ENCODE measurements at places on chromosomes 2 and 18. TPM values are rescaled to one million over a fixed set of nuclear protein-coding genes. Genes with fewer than 3 reads are reported as not detected.

DNA sequence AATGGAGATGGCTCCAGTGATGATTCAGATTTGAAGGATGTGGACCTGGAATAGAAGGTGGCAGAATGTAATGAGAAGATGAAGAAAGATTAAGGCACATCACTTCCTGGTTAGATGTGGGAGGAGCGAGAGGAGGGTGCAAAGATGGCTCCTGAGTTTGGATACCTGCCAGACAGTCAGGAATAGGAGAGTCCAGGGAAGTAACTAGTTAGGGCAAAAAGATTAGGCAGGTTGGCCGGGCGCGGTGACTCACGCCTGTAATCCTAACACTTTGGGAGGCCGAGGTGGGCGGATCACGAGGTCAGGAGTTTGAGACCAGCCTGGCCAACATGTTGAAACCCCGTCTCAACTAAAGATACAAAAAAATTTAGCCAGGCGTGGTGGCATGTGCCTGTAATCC lies 5.6 kb downstream of the C2orf74 start:
- no peak for DNase-seq

GRCh38 chr2:171132086-171132485 lies 28.6 kb downstream of the TLK1 start:
- no peak for DNase-seq

Gene HOXD12
- not detected for total RNA-seq

DNA sequence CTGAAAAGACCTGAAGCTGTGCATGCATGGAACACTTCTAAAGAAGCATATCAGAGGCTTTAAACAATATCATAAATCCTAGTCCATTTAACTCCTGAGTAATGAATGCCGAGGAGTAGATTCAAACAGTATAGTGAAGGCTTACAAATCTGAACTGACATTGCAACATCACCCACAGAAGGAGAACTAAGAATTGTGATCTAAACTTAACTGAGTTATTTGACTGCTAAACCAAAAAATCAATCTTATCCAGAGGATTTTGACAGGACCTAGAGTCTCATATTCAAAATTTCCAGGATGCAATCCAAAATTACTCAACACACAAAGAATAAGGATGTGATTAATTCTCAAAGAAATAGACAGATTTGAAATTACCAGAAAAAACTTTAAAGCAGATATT lies 181.0 kb downstream of the SLC39A10 start:
- no peak for DNase-seq

Gene ABCG8
- total RNA-seq: 0.11 TPM

- no peak for DNase-seq
Measured at GRCh38 chr2:241358470-241358869, 2.4 kb downstream of the FARP2 start.

Gene C2orf76
- total RNA-seq: 7.9 TPM

DNA sequence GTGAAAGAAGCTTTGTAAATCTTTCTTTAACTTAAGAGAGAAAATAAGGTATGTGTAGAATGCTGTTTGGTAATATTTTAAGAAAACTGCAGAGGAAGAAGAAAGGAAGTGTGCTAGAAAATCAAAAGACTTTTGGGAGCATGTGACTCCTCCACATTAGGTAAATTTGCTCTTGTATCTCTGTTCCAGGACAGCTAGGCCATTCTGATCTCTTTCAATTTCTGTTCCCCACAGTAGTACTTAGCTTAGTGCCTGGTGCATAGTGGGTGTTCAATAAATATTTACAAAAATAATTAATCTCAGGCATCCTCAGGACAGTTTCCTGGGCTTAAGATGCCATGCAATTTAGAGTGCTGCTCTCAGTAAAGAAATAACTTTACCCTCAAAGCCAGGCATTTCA lies 105.0 kb downstream of the GPD2 start:
- no peak for DNase-seq

DNA sequence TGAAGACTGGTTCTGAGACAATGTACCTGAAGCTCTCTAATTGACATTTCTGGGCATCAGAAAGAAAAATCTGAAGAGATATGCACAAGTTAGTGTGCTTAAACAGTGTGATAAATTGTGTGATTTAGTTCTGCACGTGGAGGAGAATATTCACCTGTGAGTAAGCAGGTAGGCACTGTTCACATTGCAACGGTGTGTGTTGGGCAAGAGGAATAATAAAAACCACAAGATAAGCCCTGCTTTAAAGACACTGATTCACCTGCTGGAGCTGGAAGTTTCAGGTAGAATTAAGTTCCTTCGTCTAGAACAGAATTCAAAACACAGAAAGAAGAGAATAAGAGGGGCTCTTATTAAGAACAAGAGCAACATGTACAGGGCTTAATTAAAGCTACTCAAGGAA lies 864.3 kb upstream of the SOX11 start:
- no peak for DNase-seq

- DNase-seq: peak; percentile 65
Measured at GRCh38 chr2:25340181-25340921, 1.4 kb downstream of the DNMT3A start.

Gene LYG2
- not detected for total RNA-seq

Gene CLEC4F
- total RNA-seq: 0.08 TPM

- DNase-seq: no peak
Measured at GRCh38 chr2:170747921-170748320, 22.3 kb upstream of the ERICH2 start.

Gene PDE1A
- 11.4 TPM for total RNA-seq

Gene SLC5A7
- 0.19 TPM for total RNA-seq

GRCh38 chr2:154226931-154227330 lies 355.2 kb downstream of the GALNT13 start:
- no peak for DNase-seq

Gene BOLL
- not detected for total RNA-seq

Gene IL1F10
- not detected for total RNA-seq

Gene SH2D6
- total RNA-seq: 0.24 TPM

Gene C2orf80
- not detected for total RNA-seq

Gene PTPN2
- 9.5 TPM for total RNA-seq

Gene AQP12A
- not detected for total RNA-seq

Gene OTX1
- not detected for total RNA-seq

Gene DYSF
- total RNA-seq: 45.8 TPM

GRCh38 chr2:239271471-239271870 lies 129.3 kb downstream of the HDAC4 start:
- DNase-seq: no peak

GRCh38 chr2:108376774-108377173 lies 980 bp upstream of the SULT1C4 start:
- no peak for DNase-seq

Gene POTEJ
- not detected for total RNA-seq

DNA sequence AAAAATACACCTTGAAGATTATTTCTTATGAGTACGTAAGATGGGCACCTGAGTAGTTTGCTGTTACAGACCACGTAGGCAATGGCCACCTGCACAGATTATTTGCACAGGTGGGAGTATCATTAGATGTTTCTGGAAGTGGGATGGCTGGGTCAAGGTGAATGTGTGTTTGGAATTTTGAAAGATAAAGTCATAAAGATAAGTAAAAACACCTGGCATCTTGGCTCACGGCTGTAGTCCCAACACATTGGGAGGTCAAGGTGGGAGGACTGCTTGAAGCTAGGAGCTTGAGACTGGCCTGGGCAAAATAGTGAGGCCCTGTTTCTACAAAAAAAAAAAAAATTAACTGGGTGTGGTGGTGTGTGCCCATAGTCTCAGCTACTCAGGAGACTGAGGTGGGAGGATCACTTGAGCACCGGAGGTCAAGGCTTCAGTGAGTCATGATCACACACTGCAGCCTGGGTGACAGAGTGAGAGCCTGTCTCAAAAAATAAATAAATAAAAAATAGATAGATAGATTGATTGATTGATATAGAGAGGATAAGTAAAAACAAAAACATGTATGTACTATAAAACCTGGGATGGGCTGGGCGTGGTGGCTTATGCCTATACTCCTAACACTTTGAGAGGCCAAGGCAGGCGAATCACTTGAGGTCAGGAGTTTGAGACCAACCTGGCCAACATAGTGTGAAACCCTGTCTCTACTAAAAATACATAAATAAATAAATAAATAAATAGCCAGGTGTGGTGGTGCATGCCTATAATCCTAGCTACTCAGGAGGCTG lies 30.4 kb downstream of the ODC1 start:
- no peak for DNase-seq

- DNase-seq: no peak
Measured at GRCh38 chr18:71598374-71598773, 945.8 kb downstream of the CBLN2 start.

DNA sequence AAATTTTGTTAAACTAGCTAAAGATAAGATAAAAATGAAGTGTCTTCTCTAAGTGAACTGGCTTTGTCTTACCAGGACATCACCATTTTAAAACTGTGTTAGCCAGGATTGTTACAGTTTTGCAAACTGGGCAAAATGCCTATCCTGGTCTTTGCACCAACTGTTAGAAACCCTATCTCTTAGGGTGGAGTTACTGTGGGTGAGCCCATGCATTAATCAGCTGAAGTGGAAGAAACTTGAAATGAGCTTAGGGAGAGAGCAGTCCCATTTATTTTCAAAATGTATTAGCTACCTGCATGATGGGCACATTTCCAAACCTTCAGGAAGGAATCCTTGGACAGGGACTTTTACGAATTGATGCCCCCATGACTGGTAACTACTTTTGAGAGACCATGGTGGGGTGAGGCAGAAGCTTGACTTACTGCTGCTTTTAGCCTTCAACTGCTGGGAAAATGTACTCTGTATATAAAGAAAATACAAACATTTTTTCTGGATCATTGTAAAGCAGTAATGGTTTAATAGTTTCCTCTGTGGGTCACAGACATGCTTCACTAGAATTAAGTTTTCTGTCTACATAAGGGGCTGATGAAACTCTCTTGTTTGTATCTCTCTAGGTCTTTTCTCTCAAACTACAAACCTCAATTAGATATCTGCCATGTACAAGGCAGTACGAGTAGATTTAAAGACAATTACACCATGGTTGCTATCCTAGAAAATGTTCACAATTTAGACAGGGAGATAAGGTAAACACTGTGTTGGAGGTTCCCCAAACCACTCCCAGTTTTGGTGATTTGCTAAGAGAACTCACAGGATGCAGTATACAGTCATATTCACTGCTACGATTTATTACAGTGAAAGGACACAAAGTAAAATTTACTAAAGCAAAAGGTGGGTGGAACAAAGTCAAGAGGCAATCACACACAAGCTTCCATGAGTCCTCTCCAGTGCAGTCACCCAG lies 321.4 kb upstream of the MMADHC start:
- DNase-seq: no peak

DNA sequence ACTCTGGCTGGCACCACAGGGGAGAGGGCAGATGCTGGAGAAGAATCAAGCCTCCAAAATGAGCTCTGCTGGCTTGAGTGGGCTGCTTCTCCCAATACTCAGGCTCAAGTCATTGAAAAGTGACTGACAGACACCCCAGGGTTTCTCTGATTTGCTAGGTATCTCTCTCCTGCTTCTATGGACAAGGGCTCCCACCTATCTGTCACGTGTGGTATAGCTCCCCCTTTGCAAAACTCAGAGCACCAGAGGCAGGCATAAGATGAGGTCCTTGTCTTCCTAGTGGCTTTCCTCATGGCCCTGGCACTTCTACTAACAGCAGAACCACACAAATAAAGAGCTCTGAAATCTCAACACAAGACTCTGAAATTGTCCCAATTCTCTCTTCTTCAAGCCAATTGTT lies 105.2 kb downstream of the GALNT14 start:
- no peak for DNase-seq

Gene C1QL2
- not detected for total RNA-seq

Gene CYP20A1
- 12.5 TPM for total RNA-seq

DNA sequence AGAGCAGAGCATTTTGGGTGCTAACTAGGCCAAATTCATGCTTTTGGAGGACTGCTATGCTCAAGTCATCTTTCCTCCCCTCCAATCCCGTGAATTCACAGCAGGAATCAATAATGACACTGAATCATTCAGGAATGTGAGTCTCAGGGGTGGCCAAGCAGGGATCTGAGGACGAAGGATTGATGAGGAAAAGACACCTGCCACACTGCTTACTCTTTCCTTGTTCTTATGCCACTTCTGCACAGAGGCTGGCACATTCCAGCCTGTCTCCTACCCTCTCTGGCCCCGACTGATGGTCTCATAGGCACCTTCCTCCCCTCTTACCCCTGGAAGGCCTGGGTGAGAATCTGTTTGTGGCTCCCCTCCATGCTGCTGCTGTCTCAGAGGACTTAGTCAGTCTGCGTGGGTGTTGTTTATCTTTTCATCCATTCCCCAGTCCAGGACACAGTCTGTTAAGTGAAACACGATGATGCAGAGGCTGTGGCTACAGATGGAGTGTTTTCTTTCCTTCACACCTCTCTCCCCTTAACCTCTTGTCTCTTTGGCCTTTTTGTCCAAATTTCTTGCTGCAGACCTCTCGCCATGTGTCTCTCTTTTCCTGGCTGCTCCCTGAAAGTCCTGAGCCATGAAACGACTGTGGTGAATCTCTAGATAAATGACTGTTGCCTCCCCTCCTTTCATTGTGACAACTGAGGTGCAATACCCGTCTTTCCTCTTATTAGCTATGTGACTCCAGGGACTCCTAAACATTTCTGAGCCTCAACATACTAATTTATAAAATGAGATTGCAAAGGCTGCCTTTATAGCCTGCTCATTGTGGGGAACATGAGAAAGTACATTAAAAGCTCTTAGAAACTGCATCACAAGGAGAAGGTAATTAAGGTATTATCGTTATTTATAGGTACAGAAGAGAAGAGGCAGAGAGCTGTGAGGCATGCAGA lies 86.9 kb downstream of the RDH14 start:
- DNase-seq: no peak

DNA sequence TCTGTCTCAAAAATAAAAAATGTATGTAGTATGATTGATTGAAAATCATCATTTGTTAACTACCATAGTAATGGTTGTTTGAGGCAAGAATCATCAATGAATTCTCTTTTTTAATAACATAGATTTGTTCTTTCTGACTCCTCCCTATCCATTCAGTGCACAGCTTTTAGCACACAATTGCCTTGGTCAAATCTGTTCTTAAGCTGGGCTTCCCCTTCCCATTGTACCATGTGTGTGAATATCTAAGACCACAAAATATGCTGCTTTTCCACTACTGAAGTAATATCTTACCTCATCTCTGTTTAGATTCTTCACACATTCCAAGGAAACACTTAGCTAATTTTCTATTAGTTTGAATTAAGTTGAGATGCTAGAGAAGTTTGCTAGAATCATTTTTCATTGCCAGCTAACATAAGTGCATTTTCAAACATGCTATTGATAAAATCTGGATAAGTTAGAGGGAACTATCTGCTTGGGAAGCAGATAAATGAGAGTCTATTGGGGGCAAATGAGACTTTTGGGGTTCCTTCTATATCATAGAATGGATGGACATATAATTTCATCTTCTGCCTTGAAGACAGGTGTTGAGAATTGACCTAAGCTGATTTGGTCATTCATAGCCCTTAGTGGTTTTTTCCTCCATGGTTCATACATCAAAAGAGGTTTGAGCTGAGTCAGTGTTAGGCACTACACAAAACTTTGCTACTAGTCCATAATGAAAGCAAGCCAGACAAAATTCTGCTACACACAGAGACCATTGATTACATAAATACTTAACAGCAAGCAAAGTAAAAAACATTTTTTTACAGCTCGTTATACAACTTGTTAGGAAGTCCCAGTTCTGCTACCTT lies 231.9 kb downstream of the PLCL1 start:
- DNase-seq: no peak

- DNase-seq: no peak
Measured at GRCh38 chr2:37773371-37774130, 102.1 kb upstream of the CDC42EP3 start.

Gene CHRND
- total RNA-seq: not detected
